Right forelimb (tissue), 1 donor: ENCODE measurements at places on chromosomes 6 and 20.

GRCh38 chr20:50585678-50586077 is 75.5 kb downstream of the PTPN1 start:
- DNase-seq = no peak

GRCh38 chr20:9723501-9724202 is 115.2 kb downstream of the PAK5 start:
- DNase-seq = no peak

DNA sequence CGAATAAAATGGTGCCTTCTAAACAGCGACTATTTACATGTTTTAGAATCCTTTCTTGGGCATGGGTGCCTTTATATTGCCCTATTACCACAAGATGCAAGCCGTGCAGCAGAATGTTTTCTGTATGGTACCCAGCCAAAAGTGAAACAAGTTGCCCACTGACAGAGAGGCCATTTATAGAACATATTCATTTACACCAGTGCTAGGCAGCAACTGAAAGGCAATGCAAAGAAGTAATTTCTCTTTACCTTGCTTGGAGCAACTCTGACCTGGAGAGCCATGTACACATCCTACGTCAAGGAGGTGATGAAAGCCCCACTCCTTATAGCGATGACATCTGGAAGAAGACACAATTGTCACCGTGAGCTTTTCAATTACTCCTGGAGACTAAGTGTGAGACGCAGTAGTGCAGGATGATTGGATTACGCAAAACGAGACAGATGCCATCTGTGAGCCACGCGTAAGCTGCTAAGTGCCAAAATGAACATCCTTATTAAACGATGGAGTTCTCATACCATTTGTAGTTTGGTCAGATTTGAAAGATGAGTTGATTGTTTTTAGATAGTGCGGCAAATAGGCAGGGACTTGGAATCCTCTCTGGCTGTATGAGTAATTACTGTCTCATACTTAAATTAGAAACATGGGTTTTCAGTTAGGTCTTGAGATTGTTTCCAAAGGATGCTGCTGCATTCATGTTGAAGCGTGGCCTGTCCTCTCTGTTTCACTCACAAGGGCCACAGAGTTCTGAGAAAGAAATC is at the start of gene TMEM244:
TSS of gene TMEM244 (minus strand) at position 408 of the 758 bp plus-strand sequence. CDS start at position 281, 127 bp downstream.
- DNase-seq = no peak

GRCh38 chr20:16286601-16287000 is 286.6 kb downstream of the KIF16B start:
- DNase-seq = no peak

GRCh38 chr6:157282284-157282683 is 41.0 kb downstream of the TMEM242 start:
- peak; percentile 29 for DNase-seq

DNA sequence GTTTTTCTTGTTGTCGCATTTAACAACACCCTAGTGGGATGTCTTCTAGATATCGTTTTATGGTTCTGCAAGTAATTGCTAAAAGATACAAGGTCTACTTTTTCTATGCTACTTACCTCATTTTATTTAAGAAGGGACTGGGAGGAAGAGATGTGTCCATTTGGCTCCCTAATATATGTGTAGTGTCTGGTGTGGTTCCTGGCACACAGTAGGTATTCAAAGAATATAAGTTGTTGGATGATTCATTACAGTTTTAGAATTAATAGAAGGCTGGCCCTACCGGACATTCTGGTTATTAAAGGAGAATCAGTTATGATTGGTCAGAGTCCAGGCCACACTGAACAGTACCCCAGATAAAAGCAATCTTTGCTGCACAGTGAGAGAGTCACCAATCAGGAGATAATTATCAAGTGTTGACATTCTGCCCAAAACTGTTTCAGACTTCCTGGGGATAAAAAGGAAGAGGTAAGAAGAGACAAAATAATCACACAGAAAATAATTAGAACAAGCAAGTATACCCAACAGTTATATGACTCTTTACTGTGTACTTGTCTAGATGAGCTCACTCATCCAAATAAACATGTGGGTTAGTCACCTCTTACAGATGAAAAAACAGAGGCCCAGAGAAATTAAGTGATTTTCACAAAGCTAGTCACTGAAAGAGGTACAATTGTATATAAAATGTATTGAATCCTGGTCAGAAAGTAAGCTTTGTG is 7.0 kb downstream of the TMEM244 start:
- no peak for DNase-seq

GRCh38 chr6:83884523-83884922 is 25.0 kb downstream of the CYB5R4 start:
- DNase-seq = no peak

- DNase-seq = no peak
Measured at GRCh38 chr6:28211840-28212509, 13.1 kb upstream of the ZSCAN9 start.
